ENCODE measurements at places on chromosomes 16 and 17. TPM values are rescaled to one million over a fixed set of nuclear protein-coding genes. Genes with fewer than 3 reads are reported as not detected.
A peak's percentile ranks its signal among the peaks of the same experiment; 100 is the strongest.

CLDN7 gene
- 1.0 TPM for total RNA-seq

ZNF287 gene
- total RNA-seq: 1.8 TPM

CLEC18B gene
- 0.13 TPM for total RNA-seq

GFAP gene
- total RNA-seq: 0.13 TPM

TTLL6 gene
- under 0.01 TPM for total RNA-seq

CLDN9 gene
- not detected for total RNA-seq

C16orf86 gene
- 3.2 TPM for total RNA-seq

MYH2 gene
- not detected for total RNA-seq

PNPO gene
- 18.9 TPM for total RNA-seq

ALDOA gene
- total RNA-seq: 225 TPM

PRCD gene
- 0.39 TPM for total RNA-seq

FOXF1 gene
- total RNA-seq: 0.26 TPM

PROCA1 gene
- total RNA-seq: 0.25 TPM

DNA sequence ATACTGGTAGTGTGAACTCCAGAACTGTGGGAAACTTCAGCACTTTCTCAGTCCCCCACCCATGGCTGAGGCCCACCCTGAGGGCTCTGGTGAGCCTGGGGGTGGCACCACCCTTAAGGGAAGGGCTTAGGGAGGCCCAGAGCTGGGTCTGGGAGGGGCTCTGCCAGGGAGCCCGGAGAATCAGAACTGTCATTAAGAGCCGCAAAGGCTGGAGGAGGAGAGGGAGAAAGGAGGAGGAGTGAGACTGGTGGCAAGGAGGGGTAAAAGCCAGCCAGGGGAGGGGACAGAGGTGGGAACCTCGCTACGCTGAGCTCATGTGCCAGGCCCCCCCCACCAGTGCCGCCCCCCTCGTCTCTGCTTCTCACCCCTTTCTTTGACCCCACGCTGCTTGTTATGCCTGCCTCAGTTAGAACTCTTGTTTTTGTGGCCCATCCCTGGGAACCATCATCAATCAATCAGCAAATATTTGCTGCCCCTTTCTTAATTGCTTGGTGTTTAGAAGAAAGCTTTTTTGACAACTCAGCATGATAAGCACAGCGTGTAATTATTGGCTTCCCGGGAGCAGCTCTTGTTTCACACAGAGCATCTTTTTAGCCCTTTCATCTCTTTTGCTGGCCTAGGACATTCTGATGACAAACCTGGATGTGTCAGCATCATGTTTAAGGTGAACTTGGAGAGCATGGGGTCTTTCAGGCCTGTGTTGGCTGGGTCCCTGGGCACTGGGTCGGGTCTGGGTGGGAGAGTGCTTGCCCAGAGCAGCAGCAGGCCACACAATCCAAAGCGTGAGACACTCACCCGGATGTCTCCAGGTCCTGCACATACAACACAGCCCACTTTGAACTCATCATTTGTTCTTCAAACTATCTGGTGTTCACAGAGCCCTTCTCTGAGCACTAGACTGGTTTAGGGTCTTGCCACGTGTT lies 77.7 kb downstream of the NETO2 start:
- no peak for DNase-seq

DNA sequence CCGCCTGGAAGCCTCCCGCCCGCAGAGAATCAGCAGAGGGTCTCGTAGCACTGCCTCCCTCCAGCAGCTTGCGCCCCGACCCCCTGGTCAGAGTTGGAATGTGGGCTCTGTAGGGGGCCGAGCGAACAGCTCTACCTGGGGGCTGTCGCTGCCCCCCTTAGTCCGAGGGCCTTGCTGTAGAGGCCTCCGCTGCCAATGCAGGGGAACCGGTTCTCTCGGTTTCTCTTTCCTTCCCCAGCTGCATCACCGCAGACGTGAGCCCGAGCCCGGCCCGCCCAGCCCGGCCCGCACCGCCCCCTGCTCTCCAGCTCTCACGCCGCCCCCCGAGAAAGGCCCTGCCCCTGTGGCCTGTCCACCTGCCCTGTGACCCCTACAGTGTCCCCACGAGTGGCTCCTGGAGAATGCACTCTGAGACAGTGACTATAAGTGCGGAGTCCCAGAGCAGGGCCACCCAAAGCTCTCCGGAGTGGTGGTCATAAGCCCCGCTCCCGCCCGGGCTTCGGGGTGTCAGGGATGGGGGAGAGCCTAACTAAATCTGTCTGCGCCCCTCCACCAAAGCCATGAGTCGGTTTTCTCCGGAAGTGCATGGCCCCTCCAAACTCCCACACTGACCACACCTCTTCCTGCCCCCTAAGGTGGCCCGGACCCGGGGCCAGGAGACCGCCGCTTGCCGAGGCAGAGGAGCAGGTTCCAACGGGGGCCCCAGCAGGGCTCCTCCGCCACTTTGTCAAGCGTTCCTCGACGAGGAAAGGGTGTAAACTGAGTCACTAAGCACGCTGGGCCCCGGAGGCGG lies 1.7 kb downstream of the ARHGAP27 start:
- no peak for DNase-seq

DNA sequence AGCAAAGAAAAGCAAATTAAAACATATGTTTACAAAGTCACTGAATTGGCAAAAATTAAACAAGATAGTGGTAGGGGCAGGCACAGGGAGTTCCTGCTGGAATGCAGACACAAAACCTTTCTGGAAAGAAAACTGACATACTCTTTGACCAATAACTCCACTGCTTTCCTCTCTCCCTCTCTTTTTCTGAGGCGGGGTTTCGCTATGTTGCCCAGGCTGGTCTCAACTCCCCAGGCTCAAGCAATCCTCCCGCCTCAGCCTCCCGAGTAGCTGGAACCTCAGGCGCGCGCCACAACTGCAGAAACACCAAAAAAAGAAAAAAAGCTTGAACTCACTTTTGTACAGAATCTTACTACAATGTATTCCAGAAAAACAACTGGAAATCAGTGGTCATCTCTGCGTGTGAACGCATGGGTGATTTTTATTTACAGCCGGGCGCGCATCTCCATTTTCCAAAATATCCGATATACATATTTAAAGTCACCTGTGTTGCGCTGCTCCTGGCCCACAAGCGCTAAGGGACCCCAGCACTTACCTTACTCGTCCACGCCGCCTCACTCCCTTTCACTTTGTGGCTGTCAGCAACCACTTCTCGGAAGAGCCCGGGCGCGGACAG lies 480 bp downstream of the TXNL4B start:
- peak; percentile 29 for DNase-seq

- DNase-seq: no peak
Observed at GRCh38 chr17:28585851-28586250, 9.2 kb upstream of the ALDOC start.

- no peak for DNase-seq
Observed at GRCh38 chr16:2486645-2487516, 12.0 kb downstream of the TBC1D24 start.

- DNase-seq: no peak
Observed at GRCh38 chr16:58121132-58121531, 8.0 kb downstream of the CFAP20 start.

- DNase-seq: no peak
Observed at GRCh38 chr16:12054396-12054795, 77.9 kb downstream of the SNX29 start.

GRCh38 chr16:31467151-31467773 lies 4.7 kb upstream of the TGFB1I1 start:
- no peak for DNase-seq

DNA sequence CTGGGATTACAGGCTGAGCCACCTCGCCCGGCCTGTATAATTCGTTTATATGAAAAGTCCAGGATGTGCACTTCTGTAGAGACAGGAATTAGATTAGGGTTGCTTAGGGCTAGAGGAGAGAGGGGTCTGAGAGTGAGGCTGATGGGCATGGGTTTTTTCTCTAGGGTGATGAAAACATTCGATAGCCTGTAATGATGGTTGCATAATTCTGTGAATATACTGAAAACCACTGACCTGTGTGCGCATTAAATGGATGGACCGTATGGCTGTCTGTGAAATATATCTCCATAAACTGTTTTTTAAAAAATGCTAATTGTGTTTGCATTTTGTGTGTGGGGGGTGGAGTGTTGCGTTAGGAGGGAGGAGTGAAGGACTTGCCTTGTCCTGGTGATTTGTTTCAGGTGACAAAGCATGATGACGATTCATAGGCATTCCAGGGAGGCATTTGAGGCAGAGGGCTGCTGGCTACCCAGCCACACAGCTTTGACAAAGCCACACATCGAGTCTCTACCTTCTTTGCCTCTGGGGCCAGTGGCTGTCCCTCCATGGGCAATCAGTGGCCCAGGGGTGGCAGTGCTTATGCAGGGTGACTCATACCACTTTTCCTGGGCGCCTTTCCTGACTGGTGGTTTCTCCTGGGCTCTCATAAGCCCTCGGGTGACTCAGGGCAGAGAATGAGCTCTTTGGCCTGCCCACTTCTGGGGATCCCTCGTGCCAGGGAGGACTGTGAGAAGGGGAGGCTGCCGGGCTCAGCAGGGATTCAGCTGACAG lies 148.5 kb upstream of the WSCD1 start:
- no peak for DNase-seq

DNA sequence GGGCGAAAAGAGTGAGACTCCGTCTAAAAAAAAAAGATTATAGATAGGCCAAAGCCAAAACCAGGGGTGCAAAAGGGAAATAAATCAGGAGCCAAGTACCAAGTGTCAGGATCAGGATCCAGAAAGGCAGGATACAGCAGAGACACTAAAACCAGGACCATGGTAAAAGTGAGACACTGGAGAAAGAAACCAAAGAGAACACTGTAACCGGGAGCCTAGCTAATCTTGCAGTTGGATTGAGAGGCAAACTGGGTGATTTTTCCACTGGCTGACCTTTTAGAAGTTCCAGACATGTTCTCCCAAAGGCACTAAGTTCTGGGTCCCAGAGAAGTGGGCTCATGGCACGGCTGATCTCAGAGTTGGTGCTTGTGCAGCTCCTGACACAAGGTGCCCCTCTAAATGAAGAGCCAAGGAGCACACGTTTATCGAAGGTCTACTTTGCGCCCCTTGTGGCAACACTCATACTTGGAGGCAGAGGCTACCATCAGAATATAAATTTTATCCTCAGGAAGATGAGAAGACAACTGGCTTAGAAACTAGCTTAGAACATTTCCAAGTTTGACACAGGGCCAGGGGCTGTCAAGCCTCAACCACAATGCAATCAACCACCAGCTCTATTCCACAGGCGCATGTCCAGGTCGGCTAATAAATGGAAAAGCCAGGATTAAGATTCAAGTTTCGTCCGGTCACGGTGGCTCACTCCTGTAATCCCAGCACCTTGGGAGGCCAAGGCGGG lies 27.5 kb upstream of the HELZ start:
- DNase-seq: no peak

- no peak for DNase-seq
Observed at GRCh38 chr17:80845863-80846671, 145.6 kb upstream of the CHMP6 start.

DNA sequence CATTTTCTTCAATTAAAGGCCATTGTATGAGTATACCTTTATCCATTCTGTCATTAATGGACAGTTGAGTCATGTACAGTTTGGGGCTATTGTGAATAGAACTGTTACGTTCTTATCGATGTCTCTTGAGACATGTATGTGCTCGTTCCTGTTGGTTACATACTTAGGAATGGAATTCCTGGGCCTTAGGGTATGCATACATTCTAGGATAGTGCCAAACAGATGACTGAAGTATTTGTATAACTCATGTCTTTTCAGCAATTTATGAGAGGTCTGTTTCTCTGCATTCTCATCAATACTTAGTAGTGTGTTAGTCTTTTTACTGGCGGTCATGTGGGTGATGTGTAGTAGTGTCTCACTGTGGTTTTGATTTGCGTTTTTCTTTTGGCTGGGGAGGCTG lies 81.2 kb downstream of the USP22 start:
- DNase-seq: no peak

GRCh38 chr17:75111777-75112335 lies 2.1 kb downstream of the ARMC7 start:
- no peak for DNase-seq

DNA sequence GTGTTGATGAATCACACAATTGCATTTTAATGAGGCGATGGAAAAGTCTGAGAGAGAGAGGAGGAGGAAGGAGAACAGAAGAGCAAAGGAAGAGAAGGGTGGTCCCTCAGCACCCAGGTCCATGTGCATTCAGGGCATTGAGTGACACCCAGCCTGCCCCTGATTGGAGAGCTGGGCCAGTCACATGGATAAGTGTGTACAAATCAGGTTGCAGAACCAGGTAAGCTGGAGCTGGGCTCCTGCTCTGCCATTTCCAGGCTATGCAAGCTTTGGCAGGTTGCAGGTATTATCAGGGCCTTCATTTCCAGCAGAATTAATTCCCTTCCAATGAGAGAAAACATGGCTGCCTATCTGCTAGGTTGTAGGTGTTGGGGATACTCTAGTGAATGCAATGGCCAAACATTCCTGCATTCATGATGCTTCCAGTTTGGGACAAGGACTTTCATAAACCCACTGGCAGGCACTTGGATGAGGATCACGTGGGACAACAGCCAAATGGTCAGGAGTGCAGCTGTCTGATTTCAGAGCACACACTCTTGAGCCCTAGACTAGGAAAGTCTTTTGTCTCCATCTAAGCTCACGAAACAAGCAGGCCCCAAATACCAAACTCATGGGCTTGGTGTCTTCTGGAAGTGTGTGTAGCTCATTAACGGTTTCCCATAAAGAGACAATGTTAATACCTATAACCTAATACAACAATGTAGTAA lies 577.9 kb upstream of the CDH5 start:
- no peak for DNase-seq

- DNase-seq: peak; percentile 58
Observed at GRCh38 chr16:30615358-30616091, 5.3 kb upstream of the ZNF689 start.

DNA sequence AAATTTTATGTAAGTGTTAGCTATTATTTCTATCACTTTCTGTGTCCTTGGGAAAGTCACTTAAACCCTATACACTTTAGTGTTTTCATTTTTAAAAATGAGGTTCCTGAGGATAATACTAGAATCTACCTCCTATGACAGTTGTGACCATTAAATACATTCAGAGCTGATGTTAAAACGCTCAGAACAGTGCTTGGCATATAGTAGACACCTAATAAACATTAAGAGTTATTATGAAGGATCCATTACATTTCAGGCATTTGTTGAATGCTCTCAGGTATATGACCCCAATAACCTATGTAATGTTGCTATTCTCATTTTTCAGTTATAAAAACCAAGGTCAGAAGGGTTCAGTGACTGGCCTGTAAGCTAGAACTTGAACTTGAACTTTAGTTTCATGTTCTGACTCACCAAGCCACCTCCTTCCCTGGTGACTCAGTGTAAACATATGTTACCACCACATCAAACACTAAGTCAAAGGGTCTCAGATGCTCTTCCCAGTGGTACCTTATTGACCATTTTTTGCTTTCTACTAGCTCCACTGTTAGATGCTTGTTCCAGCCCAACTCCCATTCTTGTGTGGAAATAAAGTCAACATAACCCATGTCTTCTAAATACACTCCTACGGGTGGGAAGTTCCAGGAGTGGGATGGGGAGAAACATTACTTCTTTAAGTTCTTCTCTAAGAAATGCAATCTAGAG lies 47.6 kb downstream of the HSD17B2 start:
- DNase-seq: peak; percentile 26

- DNase-seq: no peak
Observed at GRCh38 chr16:30185683-30186421, 2.5 kb downstream of the CORO1A start.

- no peak for DNase-seq
Observed at GRCh38 chr17:11244776-11245175, 3.8 kb downstream of the SHISA6 start.

- no peak for DNase-seq
Observed at GRCh38 chr16:85988723-85989313, 89.9 kb downstream of the IRF8 start.

GRCh38 chr16:23527961-23528643 lies 17.8 kb upstream of the GGA2 start:
- DNase-seq: no peak

All from dermis microvascular lymphatic vessel endothelial cell (primary cell).